ENCODE measurements at places on chromosomes 12 and 14.

GRCh38 chr12:100986595-100987547 is 192.3 kb downstream of the ANO4 start:
- no peak for DNase-seq

DNA sequence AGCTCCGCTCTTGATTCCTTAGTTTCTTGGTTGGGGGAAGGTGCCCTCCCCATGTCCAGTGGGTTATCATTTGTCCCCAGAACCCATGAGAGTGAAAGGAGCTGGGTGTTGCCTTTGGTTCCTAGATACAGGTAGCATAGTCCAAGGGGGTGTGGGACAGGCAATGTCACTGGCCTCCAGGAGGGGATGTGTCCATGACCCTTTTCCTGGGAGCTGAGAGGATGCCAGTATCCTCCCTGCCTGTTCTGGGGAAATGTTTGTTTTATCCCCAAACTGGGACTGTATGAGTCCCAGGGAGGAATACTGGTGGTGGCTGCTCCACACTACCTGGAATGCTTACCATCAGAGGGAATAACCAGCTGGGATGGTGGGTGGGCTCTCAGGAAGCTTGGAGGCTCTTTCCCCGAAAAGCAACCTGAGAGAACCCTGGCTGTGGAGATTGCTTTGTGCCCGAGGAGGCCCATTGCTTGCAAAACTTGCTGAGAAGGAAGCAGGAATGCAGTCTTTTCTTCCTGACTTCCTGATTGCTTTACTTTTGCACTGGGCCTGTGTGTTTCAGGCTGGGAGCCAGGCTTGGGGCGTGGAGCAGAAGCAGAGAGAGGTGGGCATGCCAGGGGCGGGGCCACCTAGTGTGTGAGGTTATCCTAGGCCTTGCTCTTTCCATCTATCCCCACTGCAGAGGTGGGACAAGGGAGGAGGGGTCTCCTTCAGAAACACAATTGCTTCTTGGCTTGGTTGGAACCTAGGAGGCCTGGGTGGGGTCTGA is 715 bp upstream of the SLC10A1 start:
- DNase-seq, result no peak

DNA sequence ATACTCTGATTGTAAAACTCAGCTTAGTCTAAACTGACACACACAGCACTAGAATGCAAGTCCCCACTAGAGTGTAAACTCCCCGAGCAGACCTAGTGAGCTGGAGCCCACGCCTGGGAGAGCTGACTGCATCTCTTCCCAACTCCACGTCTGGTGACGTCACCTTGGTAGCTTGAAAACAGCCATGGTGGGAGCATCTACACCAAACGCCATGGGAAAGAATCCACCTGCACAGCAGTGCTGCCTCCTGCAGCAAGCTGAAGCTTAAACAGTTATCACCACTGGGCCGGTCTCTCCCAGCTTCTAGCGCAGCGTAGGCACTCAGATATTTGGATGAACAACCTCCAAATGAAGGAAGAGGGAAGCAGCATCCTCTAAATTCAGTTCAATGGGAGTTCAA is 4.3 kb upstream of the PAPLN start:
- DNase-seq, result no peak

DNA sequence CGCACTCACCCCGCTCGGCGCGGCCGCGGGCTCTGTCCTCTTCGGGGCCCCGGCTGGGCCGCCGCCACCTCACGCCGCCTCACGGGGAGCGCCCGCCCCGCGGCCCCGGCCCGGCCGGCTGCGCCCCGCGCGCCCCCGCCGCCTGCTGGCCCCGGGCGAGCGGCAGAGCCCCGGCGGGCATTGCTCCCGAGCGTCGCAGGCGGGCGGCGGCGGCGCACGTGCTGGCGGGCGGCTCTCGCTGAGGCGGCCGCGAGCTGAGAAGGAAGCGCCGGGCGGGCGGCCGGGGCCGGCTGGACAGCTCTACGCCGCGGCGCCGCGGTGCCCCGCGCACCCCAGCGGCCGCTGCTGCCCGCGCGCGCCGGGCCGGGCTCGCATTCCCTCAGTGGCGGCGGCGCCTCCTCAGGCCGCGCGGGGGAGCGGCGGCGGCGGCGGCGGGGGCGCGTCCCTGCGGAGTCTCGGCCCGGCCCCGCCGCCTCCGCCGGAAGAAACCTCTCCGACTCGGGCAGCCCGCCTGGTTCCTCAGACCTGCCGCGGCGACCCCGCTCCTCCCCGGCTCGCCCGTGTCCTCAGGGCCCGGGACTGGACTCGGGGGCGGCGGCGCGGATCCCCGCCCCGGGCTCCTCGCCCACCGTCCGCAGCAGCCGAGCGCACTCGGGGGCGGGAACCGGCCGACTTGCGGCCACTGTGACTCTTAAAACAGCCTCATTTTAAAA is at the start of gene PITPNM2:
Gene PITPNM2 (minus strand): TSS at position 347 of the 713 bp plus-strand sequence. CDS start 116,500 bp downstream, outside the sequence.
- DNase-seq, result peak; percentile 67

- no peak for DNase-seq
Measured at GRCh38 chr14:41362139-41362538, 244.5 kb upstream of the LRFN5 start.

- no peak for DNase-seq
Measured at GRCh38 chr12:26845984-26846383, 13.0 kb upstream of the ITPR2 start.

GRCh38 chr14:23385642-23386265 is 8.9 kb downstream of the CMTM5 start:
- DNase-seq, result no peak

DNA sequence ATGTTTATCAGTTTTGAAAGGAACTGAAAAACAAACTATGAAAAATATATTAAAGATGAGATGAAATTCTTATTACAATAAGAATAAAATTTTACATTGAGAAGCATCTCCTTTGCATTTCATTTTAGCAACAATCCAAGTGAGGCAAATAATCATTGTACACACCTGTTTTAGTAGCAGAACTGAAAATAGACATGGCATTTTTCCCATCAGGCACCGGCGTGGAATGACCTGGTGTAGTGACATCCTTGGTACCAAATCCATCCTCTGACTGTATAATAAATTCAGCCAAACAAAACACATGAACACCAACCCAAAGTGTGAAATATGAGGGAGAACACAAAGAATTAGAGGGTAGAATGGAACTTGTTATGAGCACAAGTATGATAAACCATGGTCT is 271.4 kb downstream of the MED13L start:
- no peak for DNase-seq

DNA sequence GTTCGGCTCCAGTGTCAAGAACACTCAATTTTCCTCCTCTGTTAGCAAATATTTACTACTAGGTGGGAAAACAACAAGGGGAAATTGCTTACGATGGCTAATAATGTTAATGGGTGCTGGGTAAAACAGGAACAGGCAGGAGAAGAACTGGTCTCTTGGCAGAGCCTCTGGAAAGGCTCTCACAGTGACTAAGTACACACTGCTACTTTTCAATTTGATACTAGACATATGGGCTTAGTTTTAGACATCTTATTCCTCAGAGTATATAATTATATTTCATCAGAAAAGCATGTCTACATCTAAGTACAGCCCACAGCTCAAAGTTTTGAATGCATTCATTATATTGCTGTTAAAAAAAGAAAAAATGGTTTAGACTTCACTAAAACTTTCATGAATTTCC is 65.4 kb upstream of the SAV1 start:
- no peak for DNase-seq

DNA sequence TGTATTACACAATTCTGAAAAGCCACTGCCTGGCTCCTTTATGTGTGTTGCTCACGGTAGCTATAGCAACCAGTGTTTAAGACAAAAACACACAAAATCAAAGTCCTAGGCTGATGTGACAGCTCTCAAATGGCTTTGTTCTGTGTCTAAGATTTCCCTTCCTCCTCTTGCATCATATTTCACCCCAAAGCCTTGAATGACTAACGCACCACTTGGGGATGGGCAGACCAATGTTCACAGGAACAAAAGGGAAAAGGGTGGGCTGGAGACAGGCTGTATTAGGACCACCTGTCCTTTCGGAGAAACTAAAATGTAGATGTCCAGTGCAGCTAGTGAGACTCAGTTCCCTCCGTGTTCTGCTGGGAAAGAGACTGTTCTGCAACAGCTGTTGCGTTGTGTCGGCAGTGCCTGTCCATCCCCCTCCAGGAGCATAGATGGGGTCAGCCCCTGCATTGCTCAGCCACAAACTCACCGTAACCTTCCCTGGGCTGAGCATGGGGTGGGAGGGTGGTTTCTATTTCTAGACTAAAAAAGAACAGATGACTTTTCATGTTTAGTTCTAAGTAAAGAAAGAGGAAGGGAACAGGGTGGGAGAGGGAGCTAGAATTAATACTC is 26.8 kb upstream of the DAAM1 start:
- peak; percentile 55 for DNase-seq

- DNase-seq, result peak; percentile 68
Measured at GRCh38 chr14:103071544-103072251, 12.3 kb upstream of the LBHD2 start.

- DNase-seq, result no peak
Measured at GRCh38 chr12:59010118-59010517, 89.8 kb upstream of the LRIG3 start.

DNA sequence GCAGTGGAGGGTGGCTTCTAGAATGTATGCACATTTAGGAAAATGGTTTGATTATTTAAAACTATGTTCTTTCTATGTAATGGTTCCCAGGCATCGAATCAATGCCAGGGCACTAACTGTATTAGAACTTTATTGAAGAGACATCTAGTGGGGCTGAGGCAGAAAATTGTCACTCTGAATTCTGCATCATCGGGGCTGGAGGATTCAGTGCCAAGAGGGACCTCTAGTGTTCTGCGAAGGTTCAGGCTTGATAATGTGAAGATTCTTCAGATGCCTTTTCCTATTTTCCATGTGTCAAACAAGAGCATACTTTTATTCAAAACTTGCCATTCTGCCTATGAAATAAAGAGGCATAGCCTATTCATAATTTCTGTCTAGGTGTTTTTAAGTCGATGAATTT is 146.3 kb downstream of the CAND1 start:
- no peak for DNase-seq

- no peak for DNase-seq
Measured at GRCh38 chr14:61287196-61287595, 6.1 kb upstream of the TMEM30B start.

DNA sequence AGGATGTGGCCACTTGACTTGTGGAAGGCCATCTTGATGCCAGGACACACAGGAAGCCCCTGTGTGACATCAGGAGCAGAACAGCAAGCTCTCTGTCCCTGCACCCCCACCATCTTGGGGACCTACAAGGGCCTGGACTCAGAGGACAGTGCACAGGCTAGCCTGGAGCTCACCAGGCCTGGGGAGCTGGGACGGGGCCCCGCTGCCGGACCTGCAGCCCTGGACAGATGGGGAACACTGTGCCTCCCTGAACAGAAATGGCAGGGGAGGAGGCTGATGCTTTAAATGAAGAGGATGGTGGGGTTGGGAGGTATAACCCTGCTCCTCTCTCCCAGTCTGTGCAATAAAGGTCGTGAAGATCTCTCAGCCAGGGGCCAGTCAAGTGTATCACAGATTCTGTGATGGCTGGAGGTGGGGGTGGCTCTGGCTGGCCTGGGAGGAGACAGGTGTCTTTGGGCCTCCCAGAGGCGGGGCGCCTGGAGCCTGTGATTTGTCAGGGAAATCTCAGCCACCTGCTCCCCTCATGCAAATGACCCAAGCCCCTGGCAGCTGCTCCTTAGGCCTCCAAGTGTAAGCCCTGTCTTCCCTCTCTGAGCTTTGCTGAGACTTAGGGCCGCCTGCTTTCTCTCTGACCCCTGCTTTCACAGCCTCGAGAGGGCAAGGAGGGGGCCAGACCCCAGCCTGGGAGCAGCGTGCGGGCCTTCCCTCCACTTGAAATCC is 1.1 kb upstream of the GNB3 start:
- no peak for DNase-seq

- no peak for DNase-seq
Measured at GRCh38 chr12:62192903-62193250, 67.3 kb upstream of the USP15 start.

DNA sequence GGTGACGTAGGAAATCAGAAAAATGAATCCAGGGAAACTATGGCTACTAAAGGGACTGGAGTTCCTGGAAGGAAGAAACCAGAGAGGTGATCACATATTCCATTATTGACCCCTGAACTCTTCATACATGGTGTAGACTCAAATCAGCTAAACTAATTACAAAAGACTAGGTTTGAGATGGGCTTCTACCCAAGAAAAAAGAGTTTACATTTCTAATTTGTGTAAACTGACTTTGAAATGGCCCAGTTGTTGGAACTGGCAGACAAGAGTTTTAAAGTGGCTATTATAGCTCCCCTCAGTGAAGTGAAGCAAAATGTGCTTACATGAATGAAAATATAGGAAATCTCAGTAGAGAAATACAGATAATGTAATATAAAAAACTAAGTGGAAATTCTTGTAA is 1619.4 kb upstream of the SEL1L start:
- no peak for DNase-seq

DNA sequence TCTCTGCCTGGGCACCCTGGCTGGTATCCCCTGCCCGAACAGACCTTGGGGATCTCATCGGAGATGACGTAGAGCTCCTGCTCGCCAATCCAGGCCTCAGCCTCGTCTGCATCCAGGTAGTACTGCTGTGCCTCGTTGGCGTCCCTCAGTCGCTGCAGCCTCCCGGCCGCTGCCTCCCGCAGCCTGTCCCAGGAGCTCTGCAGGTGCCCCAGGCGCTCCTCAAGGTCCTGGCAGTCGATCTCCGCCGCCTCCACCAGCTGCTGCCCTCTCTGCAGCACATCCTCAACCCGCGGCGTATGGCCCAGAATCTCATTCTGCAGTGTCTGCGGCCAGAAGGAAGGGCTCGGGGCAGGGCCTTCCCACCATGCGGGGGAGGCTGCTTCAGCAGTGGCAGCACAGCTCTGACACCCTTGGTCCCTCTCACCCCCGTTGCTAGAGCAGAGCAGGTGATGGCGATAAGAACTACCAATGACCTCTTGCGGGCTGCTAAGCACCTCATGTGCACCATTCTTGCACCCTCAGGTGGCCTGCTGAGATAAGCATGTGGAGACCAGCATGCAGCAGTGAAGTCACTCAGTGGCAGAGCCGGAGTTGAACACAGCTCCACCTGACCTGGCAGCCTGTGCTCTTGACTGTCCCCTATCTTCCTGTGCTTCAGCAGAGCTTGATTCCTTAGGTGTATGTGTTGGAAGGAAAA is 71.0 kb downstream of the PLEKHG3 start:
- no peak for DNase-seq

DNA sequence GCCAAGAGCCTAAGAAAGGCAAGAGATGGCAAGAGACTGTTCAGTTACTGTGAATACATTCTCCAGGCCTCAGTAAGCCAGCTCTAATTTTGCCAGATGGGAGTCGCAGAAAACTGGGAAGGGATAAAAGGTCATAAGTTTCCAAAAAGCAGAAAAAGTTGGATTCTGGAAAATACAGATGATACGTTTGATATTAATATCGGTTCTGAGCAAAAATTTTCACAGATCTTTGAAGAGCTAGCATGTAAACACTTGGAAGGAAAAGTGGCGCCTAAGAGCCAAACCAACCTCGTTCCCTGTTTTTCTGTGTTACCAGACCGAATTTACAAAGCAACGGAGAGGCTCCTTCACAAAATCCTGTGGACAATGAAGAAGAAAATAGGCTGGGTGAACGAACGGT is 7.8 kb upstream of the EML1 start:
- no peak for DNase-seq

GRCh38 chr12:69123919-69124638 is 115.3 kb upstream of the CPSF6 start:
- DNase-seq, result no peak
